Activated naive CD8-positive, alpha-beta T cell treated with anti-CD3 and anti-CD28 coated beads, Interleukin-2, amount 10 ng/mL, durations not matched to agents 7 days and 5 days (primary cell): ENCODE measurements at places on chromosomes 1 and 21. TPM values are rescaled to one million over a fixed set of nuclear protein-coding genes. Genes with fewer than 3 reads are reported as not detected.
A peak's percentile ranks its signal among the peaks of the same experiment; 100 is the strongest.

GRCh38 chr1:235954306-235955283 is 87.9 kb upstream of the LYST start:
- H3K4me3 ChIP-seq: peak overlapping the region; percentile 46
- peaks cover 2% of the 10 kb centered on the region for H3K27me3 ChIP-seq
- peaks cover 31% of the 10 kb centered on the region for H3K4me1 ChIP-seq
- H3K36me3 ChIP-seq: no peaks in the 10 kb centered on the region

DNA sequence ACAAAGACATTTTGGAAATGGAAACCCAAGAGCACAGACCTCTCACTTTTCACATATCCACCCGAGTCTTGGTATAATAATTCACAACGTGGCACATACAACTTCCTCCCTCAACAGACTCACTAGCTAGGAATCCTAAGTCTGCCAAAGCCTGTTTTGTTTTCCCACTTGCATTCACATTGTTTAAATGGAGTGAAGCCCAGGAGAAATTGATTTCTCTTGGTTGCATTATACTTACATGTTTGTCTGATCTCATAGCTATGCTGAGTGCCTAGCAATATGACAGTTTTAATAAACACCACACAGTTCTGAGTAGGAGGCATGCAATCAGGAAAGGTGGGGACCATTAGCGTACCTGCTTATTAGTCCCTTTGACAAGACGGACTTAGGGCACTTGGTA is 348.6 kb upstream of the ADGRL4 start:
- H3K4me3 ChIP-seq: no peak overlapping the region
- no peaks in the 10 kb centered on the region for H3K4me1 ChIP-seq
- H3K27me3 ChIP-seq: no peaks in the 10 kb centered on the region
- H3K36me3 ChIP-seq: no peaks in the 10 kb centered on the region

DNA sequence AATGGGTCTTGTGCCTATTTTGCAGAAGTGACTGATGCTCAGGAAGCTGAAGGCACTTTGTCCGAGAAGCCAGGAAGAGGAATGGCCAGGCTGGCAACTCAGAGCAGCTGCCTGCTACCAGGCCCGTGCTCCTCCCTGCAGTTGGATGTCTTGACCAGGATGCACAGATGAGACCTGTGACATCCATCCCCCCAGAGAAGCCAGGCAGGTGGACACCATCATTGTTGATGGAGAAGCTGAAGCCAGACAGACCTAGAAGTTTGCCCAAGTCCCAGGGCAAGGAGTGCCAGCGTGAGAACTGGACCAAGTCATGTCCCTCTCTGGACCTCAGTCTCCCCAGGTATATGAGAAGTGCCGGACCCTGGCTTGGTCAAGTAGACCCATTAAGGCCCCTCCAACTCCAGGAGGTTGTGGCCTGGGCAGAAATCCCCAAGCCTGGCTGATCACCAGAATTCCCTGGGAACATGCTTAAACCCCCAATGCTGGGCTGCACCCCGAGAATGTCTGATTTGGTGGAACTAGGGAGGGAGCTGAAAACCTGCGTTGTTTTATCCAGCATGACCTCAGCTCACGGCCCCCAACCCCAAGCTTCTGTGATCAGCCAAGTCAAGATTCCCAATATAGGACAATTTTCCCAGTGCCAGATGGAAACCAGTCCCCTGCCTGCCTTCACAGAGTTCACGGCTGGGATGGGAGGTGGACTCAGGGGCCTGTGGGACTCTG is 82.4 kb downstream of the CAMK2N1 start:
- H3K4me1 ChIP-seq: no peaks in the 10 kb centered on the region
- H3K27ac ChIP-seq: no peak overlapping the region
- peaks cover 55% of the 10 kb centered on the region for H3K27me3 ChIP-seq
- H3K4me3 ChIP-seq: no peak overlapping the region
- no peaks in the 10 kb centered on the region for H3K36me3 ChIP-seq

Gene NUAK2
- 14.7 TPM for total RNA-seq

- no peak for DNase-seq
- H3K36me3 ChIP-seq: peaks cover 25% of the 10 kb centered on the region
- H3K4me1 ChIP-seq: peaks cover 14% of the 10 kb centered on the region
- H3K4me3 ChIP-seq: no peak overlapping the region
- no peaks in the 10 kb centered on the region for H3K27me3 ChIP-seq
Measured at GRCh38 chr1:199083680-199084079, 444.8 kb downstream of the PTPRC start.

DNA sequence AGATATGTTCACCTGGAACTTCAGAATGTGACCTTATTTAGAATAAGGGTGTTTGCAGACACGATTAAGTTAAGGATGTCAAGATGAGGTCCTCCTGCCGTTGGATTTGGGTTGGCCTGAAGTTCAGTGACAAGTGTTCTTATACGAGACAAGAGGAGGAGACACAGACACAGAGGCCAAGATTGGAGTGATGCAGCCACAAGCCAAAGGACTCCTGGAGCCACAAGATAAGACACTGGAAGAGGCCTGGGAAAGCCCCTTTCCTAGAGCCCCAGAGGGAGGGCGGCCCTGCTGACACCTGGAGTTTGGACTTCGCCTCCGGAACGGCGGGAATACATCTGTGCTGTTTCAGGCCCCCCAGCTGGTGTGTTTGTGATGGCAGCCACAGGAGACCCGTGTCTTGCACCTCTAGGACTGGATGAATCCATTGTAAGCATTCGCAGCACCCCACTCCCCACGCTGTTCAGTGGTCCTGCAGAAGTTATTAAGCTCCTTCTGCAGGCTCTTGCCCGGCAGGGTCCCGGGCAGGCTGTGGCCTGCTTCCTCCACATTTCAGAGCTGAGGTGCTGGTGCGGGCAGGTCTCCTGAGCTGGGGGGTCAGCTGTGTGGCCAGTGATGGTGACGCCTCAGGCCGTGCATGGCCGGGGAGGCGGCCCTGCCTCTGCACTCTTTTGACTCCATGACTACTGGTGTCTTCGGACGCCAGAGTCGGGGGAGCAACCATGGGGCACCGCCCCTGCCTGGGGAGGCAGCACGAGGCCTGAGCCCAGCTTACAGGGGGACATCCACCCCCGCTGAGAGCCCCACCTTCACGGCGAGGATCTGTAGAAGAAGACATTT is 34.6 kb downstream of the UMODL1 start:
- peaks cover 2% of the 10 kb centered on the region for H3K27me3 ChIP-seq
- H3K27ac ChIP-seq: no peak overlapping the region
- no peaks in the 10 kb centered on the region for H3K36me3 ChIP-seq
- no peak overlapping the region for H3K4me3 ChIP-seq

DNA sequence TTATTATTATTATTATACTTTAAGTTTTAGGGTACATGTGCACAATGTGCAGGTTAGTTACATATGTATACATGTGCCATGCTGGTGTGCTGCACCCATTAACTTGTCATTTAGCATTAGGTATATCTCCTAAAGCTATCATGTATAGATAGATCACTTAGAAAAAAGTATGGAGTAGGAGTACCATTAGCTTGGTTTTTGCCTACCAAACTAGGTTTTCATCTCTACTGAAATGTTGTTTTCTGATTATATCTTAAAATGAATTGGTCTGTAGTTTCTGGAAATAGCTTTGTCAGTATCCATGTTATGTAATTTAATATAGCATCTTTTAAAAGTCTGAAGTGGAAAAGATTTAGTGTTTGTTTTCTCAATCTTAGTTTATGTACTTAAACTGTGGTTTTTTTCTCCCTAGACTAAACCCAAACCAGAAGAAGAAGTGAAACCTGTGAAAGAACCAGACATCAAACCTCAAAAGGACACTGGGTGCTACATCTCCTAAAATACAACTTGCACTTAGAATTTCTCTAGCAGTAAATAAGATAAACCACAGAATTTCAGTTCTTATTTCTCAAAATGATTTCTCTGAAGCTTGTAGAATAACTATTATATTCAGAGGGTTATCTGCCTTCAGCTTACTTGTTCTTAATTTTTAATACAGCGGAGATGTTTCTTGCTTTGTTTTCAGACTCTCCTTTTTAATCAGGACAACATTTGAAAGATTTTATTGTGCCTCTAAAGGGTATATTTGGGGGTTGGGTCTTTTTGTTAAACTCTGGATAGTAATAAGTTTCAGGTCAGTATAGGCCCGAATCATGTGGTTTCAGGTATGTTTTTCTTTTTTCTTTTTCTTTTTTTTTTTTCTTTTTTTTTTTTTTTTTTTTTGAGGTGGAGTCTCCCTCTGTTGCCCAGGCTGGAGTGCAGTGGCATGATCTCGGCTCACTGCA is 4.5 kb upstream of the FAM177B start:
- H3K4me1 ChIP-seq: peaks cover 14% of the 10 kb centered on the region
- H3K4me3 ChIP-seq: peak overlapping the region; percentile 7
- H3K27ac ChIP-seq: peak overlapping the region; percentile 7
- no peak for DNase-seq

DNA sequence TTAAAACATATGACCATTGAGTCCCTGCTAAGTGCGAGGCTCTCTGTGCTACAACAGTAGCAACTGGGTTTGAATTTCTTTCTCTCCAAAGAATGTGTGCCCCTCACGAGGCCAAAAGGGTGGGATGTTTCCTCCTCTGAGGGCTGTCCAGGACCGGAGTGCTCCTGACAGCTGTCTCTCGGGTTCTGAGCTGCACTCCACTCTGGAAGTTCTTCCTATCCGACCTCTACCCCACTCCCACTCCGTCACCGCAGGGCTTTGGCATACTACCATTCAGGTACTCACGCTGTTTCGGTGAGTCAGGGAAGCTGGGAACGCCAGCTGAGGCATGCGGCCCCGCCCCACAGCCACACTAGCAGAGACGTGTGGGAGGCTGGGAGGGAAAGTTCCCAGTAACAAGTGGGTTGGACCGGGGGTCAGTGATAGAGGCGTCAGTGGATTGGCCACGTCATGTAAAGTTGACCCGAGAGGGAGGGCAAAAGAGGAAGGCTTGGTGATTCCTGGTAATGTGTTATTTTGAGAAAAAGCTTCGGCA is 705 bp upstream of the SLC50A1 start:
- H3K36me3 ChIP-seq: peaks cover 11% of the 10 kb centered on the region
- H3K4me1 ChIP-seq: peaks cover 27% of the 10 kb centered on the region
- H3K27ac ChIP-seq: peak overlapping the region; percentile 95
- peak overlapping the region; percentile 91 for H3K4me3 ChIP-seq
- peaks cover under 1% of the 10 kb centered on the region for H3K27me3 ChIP-seq

Gene CIART
- 1.7 TPM for total RNA-seq

DNA sequence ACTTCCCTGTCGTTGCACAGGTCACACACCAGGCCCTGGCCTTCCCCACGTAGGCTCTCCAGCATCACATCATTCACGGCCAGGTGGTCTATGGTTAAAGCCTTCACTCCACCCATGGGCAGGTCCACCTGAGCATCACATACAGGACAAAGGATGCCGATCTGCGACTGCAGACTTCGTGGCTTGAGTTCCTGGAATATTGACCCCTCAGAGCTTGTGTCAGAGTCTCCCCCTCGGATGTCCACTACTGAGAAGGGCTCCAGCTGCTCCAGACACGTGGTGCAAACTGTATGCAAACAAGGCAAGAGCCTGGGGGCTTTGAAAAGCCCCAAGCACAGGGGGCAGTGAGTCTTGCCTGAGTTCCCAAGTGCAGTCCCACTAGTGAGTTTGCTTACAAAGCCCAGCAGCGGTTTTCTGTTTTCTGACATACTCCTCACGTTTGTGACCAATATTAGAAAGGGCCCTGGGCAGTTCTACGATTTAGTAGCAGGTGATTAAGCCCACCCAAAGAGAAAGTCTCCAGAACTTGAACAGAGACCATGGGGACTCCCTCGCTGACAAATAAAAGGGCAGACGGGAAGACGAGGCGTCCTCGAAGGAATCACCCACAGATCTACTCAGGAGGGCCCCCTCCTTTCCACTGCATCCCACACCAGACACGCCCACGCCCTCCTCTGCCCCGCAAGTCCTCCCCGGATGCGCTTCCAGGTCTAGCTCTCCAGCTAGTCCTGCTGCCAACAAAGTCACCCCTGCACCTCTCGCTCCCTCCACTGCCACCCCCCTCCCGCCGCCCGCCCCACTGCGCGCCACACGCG is 568 bp downstream of the TRIM45 start:
- H3K4me3 ChIP-seq: peak overlapping the region; percentile 81
- H3K4me1 ChIP-seq: peaks cover 1% of the 10 kb centered on the region
- H3K27me3 ChIP-seq: peaks cover 10% of the 10 kb centered on the region
- no peak for DNase-seq
- no peaks in the 10 kb centered on the region for H3K36me3 ChIP-seq

GRCh38 chr1:61352845-61353435 is 270.6 kb downstream of the NFIA start:
- no peaks in the 10 kb centered on the region for H3K4me1 ChIP-seq
- no peaks in the 10 kb centered on the region for H3K27me3 ChIP-seq
- H3K4me3 ChIP-seq: no peak overlapping the region
- no peak overlapping the region for H3K27ac ChIP-seq
- no peak for DNase-seq

DNA sequence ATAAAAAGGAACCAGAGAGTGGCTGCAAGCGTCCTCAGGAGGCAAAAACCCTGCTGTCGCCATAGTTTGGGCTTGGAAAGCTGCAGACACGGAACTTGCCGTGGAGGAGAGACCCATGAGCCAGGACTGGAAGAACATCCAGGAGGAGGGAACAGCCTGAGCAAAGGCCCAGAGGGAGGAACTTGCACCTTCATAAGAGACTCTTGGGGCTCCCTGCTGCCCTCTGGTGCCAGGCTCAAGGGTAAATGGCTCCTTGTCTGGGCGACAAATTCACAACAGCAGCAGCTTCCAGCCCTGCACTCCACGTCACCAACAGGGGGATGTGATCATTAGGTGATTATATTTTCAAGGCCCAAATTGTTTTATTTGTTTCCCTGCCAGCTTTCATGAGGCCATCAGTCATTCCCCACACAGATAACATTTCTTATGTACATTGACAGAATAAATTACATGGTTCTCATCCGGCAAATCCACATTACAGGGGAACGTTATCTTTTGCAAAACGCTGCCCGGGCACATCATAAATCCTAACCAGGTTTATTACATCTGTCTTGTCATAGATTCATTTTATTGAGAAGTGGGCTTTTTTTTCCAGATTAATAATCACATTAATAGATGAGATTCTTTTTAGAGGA is 143.0 kb upstream of the GRIK3 start:
- no peak overlapping the region for H3K4me3 ChIP-seq
- DNase-seq: peak; percentile 31
- no peak overlapping the region for H3K27ac ChIP-seq
- no peaks in the 10 kb centered on the region for H3K4me1 ChIP-seq

GRCh38 chr1:154983776-154984466 is 777 bp downstream of the FLAD1 start:
- H3K27me3 ChIP-seq: no peaks in the 10 kb centered on the region
- no peak overlapping the region for H3K4me3 ChIP-seq
- DNase-seq: no peak
- H3K4me1 ChIP-seq: peaks cover 13% of the 10 kb centered on the region

Gene KRTAP19-3
- not detected for total RNA-seq

DNA sequence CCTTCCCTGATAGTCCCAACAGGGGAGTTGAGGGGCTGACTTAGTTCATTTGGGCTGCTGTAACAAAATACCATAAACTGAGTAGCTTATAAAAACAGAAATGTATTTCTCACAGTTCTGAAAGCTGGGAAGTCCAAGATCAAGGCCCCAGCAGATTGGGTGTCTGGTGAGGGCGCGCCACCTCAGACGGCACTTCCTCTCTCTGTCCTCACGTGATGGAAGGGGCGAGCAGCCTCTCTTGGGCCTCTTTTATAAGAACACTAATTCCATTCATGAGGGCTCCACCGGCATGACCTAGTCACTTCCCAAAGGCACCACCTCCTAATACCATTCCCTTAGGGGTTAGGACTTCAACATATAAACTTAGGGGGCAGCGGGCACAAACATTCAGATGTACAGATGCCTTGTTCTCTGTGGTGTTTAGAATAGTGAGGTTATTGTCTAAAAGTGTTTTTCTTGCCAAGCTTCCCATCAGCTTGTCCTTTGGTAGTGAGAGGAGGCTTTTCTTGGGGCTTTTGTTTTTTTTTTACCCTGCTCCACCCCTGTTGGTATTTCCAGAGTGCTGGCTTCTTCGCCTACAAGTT is 20.3 kb downstream of the NIPAL3 start:
- H3K4me1 ChIP-seq: peaks cover 18% of the 10 kb centered on the region
- no peak for DNase-seq
- H3K36me3 ChIP-seq: peaks cover 39% of the 10 kb centered on the region
- H3K27ac ChIP-seq: no peak overlapping the region
